ENCODE measurements at places on chromosomes 5 and 9.

DNA sequence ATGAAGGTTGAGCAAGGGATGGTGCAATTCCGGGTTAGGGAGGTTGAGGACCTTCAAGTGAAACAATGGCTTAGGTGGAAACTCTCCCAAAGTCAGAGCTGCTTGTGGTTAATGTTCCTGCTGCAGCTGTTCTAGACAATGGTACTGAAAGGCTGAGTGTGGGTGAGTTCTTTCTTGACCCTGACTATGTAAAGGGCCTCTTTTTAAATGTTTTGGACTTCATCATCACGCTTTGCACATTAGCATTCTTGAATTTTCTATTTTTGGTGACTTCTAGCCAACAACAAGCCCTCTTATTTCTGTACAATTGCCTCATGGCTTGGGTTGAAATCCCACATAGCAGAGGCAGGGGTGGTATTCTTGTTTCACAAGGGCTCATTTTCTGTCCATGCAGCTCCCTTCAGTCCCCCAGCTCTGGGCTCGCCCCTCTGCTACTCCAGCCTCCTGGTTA is 136.3 kb upstream of the ANKRD55 start:
- no peak for DNase-seq

- no peak for DNase-seq
These were observed 19.5 kb downstream of the NCS1 start for GRCh38 chr9:130191749-130192120.

DNA sequence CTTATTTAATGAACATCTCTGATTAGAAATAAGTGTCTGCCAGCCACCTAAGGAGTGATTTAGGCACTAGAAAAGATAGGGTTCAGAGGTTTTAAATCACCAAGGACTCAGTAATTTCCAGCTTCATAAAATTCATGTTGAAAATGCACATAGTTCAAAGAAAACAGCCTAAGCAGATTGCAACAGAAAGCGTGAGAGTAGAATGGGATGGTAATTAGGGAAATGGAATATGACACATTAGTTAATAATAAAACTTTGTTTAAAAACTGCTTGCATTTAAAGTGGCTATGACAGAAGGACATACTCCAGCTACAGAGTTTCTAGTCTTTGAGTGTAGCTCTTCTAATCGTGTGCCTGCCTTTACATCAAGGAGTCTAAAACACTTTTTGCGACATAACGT is 490.8 kb downstream of the TLE4 start:
- no peak for DNase-seq

DNA sequence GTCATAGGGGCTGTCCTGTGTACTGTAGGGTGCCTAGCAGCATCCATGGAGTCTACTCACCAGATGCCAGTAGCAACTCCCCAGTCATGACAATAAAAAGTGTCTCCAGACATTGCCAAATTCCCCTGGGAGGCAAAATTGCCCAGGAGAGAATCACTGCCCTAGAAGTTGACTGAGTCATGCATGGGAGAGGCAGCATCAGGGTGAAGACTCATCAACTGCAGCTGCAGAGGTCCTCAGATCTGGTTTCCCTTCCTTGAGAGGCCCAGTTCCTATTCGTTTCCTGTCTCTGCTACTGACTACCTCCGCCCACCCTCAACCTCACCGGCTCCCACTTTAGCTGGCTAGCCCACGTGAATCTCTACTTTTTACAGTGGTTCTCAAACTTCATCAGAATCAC is 88.6 kb upstream of the AGXT2 start:
- no peak for DNase-seq

GRCh38 chr9:128735373-128735772 is 11.4 kb upstream of the ZDHHC12 start:
- no peak for DNase-seq

DNA sequence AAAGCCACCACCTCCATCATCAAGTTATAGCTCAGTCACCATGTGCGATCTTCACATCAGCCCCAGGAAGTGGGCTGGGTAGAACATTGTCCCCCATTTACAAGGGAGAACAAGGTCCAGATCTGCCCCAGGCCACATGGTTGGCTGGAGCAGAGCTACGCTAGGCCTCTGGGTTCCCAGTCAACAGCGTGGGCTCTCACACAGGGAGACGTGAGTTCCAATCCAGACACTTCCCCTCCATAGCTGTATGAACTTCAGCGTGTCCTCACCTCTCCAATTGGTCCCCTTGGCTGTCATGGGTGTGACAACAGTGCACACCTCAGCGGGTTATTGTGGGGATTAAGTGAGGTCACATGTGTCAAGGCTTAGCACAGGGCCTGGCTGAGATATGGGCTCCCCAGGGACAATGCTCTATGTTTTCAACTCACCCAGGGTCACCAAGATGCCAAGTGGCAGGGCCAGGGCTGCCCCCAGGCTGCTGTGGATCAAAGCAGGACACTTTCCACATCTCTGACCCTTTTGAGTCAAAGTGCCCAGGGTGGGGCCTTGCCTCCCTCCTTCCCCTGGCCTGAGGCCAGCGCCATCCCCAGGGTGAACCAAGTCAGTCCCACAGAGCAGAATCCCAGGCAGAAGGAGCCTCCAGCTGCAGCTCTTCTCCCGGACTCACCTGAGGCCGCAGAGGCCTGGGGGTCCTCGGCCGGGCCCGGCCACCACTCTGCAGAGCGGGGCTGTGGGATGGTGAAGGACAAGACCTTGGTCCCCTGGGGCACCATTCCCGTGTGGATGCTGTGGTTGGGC is 19.8 kb downstream of the AKNA start:
- no peak for DNase-seq

DNA sequence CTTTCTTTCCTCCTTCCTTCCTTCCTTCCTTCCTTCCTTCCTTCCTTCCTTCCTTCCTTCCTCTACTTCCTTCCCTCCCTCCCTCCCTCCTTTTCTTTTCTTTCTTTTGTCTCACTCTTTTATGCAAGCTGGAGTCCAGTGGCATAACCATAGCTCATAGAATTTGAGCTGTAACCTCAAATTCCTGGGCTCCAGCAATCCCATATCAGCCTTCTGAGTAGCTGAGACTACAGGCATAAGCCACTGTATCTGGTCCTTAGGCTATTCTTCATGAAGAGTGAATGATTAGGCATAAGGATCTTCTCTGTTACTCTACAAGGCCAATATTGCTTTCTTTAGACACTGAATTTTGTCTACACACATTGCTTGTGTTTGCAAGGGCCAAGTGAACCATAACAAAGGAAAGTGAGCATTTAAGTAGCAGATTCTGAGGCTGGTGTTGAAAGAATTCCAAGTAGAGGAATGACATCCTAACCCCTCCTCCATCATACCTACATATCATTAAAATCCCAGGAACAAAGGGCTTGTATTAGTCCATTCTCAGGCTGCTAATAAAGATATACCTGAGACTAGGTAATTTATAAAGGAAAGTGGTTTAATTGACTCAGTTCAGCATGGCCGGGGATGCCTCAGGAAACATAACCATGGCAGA is 293.2 kb downstream of the HCN1 start:
- DNase-seq = no peak

DNA sequence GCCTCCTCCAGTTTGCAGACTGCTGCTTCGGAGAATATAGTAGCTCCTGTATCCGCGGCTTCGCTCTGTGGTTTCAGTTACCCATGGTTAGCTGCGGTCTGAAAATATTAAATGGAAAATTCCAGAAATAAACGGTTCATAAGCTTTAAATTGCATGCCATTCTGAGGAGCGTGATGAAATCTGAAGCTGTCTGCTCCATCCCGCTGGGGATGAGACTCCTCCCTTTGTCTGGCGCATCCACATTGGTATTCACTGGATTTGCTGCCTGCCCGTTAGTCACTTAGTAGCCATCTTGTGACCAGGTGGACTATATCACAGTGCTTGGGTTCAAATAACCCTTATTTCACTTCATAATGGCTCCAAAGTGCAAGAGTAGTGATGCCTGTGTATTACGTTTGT is 36.3 kb downstream of the MSX2 start:
- no peak for DNase-seq

DNA sequence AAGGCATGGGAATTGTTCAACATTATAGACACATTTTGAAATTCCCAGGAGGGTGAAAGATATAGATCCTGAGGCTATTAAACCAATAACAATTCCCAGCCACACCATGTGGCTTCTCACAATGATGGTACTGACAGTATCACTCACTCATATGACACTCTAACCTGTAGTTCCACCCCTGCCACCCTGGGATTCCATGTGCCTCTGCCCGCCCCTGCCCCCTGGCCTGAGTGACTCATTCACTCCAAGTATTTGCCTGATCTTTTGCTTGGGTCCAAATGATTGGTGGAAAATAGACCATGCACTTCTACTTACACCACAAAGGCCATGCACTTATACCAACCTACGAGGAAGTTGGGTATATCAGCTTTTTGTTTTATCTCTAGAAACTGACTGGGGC is 305.2 kb upstream of the DAB2 start:
- no peak for DNase-seq

- DNase-seq = no peak
These were observed at the start of gene BSPRY for GRCh38 chr9:113349445-113350094. TSS of gene BSPRY (plus strand) at chr9:113349541. CDS start at chr9:113349580, 39 bp downstream.

- no peak for DNase-seq
These were observed 26.1 kb downstream of the DNAI1 start for GRCh38 chr9:34484678-34485077.

DNA sequence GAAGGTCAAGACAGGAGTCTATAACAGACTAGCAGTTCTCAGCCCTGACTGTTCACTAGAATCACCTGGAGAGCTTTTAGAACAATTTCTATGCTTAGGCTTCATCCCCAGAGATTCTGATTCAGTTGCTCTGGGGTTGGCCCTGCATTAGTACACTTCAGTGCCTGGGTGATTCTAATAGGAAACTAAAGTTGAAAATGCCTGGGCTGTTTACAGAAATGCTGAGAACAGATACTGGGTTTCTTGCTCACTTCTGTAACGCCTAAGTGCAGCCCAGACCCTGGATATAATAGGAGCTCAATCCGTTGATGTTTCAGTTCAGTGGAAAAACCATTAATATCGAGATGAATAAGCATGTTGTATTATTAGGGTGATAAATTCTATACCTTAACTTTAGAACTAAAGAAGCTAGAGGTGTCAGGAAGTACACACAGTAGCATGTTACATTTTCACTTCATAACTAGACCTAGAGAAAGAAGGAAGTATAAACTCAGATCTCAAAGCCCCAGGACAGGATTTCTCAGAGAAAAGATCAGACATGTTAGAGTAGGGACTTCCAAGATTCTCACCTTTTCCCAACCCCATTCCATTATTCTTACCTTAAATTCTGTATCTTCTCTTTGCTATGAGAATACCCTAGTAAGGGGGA is 20.4 kb downstream of the HAVCR2 start:
- no peak for DNase-seq

- DNase-seq = peak; percentile 68
These were observed 31.1 kb downstream of the MORN5 start for GRCh38 chr9:122190597-122191381.

DNA sequence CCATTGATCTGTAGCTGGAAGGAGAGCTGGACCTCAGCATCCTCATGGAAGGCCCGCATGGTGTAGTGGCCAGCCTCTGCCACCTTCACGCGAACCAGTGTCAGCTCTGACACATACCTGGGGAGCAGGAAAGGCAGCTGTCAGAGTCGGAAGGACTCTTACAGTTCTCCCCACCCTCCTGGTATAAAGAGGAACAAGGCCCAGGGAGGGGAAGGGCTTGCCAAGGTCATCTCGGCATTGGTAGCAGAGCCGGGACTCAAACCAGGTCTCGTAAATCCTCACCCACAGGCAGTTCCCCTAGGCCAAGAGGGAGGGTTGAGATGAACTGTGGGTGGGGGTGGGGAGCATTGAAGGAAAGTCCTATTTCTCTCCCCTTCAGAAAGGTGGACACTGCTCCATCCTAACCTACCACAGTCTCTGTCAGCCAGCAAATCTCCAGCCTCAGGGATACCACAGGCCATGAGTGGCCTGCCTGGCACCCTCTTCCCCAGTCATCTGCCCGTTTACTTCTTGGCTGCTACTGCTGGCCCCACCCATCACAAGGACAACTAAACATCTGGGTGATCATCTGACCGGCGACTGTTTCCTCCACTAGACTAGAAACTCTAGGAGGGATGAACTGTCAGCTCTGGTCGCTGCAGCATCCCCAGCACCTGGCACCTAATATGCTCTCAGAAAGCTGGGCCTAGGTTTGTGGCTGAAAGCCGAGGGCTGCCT is 23.5 kb downstream of the PDGFRB start:
- no peak for DNase-seq

- peak; percentile 80 for DNase-seq
These were observed 58.8 kb downstream of the MTRR start for GRCh38 chr5:7927466-7928375.

DNA sequence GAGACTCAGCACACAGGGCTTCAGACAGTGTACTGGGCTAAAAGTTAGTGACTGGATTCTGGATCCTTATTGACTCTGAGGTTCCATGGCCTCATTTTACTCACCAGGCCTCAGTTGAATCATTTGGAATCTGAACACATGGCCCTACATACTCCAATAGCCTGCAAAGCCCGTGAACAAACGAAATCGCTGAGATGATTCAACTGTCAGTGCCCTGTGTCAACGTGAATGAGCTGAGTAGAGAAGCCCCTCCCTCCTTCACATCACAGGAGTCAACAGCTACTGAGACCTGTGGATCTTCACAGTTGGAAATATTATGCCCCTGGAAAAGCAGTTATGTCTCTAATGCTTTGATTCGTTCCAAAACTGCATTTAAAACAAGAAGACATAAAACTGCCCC is 429.3 kb downstream of the GADD45G start:
- no peak for DNase-seq

- DNase-seq = no peak
These were observed 32.7 kb upstream of the TLR4 start for GRCh38 chr9:117671468-117671867.

DNA sequence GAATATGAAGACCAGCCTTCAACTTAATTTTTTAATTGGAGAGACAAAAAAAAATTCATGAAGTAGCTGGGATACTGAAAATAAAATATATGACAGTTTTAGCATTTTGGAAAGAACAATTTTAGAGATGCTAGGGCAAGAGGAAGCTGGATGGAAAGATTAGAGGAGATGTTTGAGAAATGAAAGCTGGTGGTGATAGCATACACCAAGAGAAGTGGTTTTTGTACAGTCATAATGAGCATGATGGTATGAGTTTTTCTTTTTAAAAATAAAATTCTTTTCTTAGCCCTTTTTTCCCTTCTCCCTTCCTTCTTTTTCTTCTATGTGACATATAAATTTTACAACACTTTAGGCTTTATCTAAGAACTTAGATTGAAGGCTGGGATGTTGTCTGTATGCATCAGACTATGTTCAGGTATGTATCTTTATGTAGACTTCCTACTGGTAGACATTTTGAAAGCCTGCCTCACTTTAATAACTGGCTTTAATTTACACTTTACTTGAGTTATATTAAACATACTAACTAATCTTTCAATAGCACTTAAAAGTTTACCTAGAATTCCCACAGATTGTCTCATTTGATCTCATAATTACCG is 522.5 kb downstream of the TLE4 start:
- no peak for DNase-seq

GRCh38 chr5:171549274-171549673 is 129.8 kb downstream of the FGF18 start:
- DNase-seq = no peak

DNA sequence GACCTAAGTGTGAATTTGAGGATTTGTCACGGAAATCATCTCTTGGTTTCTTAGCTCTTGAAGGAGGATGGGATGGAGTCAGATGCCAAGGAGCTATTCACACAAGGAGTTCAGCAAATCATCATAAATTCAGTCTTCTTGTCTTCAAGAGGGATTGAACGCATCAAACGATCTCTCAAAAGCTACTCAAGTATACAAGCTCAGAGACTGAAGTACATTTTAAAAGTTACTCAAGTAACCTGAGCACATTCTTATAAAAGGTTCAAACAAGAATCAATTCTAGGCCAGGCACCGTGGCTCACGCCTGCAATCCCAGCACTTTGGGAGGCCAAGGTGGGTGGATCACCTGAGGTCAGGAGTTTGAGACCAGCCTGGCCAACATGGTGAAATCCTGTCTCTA is 21.1 kb upstream of the GOLPH3 start:
- no peak for DNase-seq
